ENCODE measurements at places on chromosomes 6 and 20.

DNA sequence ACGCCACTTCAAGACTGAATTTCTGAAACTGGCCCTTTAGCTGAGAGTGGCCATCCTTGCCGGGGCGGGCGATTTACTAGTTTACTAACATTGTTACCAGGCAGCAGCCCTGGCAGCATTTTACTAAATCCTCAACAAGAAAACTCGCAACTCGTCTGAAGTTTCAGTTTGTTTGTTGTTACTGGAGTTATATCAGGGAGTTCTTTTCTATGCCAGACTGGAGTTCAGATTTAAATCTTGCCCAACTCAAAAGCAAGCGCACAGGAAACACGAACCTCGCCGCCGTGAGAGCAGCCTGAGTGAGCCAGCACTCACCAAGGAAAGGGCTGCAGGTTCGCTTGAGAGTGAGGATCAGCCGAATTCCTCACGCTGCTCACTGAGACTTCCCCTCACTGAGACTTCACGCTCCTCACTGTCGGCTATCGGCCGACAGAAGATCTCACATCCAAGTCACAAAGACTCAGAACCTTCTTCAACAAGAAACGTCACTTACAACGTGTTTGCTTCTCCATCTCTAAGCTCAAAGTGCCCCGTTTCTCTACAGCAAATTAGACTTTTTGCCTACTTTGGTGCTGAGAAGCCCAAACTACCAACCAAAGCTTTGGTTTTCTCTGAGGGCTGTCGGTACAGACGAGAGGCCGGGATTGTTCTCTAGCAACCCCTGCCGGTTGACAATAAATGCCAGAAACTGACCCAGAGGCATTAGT is 78.9 kb downstream of the OLIG3 start:
- DNase-seq, result peak; percentile 70

- DNase-seq, result no peak
Observed at GRCh38 chr20:45339799-45340198, 8.4 kb downstream of the SDC4 start.

GRCh38 chr20:47175493-47175892 is 181.0 kb downstream of the ZMYND8 start:
- DNase-seq, result no peak

DNA sequence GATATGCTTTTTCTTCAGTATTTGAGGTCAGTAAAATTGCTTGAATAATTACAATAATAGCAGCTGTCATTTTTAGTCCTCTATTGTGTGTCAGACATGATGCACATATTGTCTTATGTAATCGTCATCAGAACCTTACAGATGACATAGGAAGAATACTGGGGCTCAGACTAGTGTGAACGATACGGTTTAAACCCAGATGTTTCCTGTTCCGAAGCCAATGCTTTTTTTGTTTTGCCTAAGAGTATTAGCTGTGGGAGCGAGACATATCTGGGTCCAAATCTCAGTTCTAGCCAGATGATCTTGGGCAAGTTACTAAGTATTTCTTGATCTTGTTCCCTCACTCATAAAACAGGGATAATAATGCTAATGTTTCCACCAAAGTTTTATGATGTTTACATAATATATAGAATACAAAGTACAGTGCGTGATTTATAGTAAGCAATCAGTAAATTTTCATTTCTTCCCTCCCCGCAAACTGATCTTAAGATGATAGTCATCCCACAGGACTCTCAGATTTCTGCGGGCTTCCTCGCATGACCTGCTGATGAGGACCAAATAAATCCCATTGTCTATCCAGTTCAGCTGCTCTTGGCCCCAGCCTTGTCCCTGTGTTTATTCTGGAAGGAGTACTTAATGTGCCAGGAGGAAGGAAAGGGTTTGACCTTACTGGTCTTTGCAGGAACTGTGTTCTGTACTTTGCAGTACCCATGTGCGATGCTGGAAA is 98.2 kb downstream of the CAP2 start:
- no peak for DNase-seq

DNA sequence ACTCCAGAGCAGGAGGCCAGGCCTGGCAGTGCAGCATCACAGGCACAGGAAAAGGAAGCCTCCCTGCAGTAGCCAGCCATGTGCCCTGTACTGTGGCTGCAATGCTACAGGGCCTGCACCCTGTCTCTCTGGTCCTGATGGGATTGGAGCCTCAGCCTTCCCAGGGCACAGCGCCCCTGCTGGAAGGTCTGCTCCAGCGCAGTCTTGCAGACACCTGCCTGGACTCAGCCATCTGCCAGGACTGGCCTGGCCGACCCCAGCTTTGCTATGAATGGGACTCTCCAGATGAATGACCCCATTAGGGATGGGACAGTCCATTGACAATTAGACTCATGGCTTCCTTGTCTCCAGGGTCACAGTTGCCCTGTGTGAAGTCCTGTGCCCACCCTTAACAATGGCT is 251.6 kb downstream of the ERMARD start:
- DNase-seq, result no peak

DNA sequence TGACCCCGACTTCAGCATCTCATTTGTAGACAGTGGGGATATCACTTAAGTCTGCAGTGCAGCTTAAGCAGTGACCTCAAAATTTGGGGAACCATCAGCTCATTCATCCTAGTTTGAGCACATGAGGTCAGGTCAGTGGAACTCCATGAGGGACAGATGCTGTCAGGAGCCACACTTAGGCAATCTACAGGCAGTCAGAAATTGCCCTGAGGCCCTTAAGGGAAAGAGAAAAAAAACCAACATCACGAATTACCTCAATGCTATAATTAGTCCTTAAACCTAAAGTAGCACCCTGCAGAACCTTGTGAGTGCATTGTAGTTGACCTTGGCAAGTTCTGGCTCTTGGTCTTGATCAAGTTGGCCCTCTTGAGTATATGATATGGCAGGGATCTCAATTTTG is 21.1 kb downstream of the TMEM74B start:
- no peak for DNase-seq

DNA sequence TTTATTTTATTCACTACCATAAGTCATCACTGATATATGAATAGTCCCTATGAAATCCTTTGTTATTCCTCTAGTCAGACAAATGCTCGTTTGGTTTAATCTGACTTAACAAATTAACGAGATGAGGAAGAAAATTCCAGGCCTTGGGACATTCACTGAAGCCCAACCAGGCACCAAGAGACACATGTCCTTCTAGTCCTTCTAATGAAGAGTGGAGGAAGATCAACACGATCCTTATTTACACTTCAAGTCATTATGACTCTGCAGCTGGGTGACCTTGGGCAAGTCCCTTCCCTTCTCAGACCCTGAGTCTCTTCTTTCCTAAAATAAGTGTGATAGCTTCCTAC is 117.5 kb downstream of the CEBPB start:
- DNase-seq, result no peak

- no peak for DNase-seq
Observed at GRCh38 chr6:76814496-76815458, 648.5 kb downstream of the HTR1B start.

DNA sequence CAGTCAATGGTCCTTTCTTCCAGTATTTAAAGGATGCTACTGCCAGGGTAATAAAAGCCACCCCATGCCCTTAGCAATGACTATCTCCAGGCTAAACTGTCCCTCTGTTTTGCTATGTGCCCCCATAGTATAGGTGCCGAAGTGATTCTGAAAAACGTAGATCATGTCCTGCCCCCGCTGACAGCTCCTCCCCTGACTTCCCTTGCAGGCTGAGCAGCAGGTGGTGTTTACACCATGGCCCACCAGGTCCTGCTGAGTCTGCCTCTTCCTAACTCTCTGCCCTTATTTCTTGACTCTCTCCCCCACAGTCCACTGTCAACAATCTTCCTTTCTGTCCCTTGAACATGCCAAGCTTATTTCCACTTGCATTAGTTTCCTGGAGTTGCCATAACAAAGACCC is 352.5 kb upstream of the TSHZ2 start:
- no peak for DNase-seq

- no peak for DNase-seq
Observed at GRCh38 chr6:94733066-94733465, 844.3 kb upstream of the MANEA start.

GRCh38 chr6:123962508-123962907 is 158.8 kb downstream of the NKAIN2 start:
- DNase-seq, result no peak

- no peak for DNase-seq
Observed at GRCh38 chr6:49949062-49949461, 14.9 kb downstream of the DEFB114 start.

DNA sequence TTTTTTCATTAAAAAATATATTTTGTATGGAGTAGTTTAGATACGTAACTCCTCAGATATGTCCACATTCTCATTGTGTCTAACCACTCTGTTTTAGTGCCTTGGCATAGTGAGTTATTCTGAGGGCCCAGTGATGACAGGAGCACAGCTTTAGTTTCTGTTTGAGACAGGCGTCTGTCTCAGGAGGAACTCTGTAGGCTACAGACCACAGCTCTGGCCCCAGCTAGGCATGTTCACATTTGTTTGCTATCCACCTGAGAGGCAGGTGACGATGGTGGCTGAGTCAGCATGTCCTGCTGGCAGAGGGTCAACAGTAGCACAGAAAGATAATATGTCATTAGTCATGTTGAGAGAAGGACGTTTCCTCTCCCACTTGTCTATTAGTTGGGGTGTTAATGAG is 16.3 kb downstream of the LRRC1 start:
- no peak for DNase-seq

- DNase-seq, result no peak
Observed at GRCh38 chr6:164347455-164347854, 932.9 kb downstream of the QKI start.

GRCh38 chr20:59576216-59576953 is 28.0 kb upstream of the PHACTR3 start:
- DNase-seq, result no peak

DNA sequence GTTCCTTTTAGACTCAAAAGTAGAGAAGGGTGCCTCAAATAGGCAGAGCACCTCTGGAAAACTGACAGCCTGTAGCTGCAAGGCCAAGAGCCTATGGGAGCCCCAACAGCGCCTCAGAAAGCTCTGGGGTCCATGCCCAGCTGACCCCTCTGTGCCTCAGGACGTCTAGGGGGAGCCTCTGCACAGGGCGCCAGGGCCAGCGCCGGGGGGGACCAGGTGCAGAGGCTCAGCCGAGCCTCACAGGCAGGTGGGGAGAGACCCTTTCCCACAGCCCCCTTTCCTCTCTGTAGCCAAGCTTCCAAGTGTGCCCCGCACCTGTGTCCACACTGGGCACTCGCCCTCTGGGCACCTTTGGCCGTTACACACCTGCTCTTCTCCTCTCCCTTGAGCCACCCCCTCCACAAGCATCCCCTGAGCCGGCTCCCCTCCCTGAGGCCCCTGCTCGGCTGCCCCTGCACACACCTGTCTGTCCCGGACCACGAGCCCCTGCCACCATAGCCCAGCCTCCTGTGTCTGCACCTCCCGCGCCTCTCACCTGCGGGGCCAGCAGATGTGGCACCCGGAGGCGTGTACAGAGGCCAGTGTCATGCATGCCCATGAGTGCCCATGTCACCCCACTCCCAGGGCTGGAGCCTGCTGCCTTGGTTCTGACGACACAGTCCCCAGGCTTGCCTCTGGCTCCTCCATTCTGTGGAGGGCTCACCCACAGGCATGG is 53.2 kb downstream of the GINS1 start:
- no peak for DNase-seq

GRCh38 chr6:156193381-156193780 is 583.8 kb upstream of the ARID1B start:
- DNase-seq, result no peak

- DNase-seq, result no peak
Observed at GRCh38 chr6:48750861-48751260, 639.9 kb upstream of the PTCHD4 start.

- no peak for DNase-seq
Observed at GRCh38 chr6:157438611-157439111, 57.7 kb downstream of the ZDHHC14 start.

- no peak for DNase-seq
Observed at GRCh38 chr6:41659935-41660334, 21.7 kb downstream of the MDFI start.

GRCh38 chr6:18330548-18331081 is 56.5 kb upstream of the RNF144B start:
- no peak for DNase-seq

All from activated T-cell treated with anti-CD3 and anti-CD28 coated beads, Interleukin-2, amount 50 U/mL, for 24 hours (primary cell).